OCI-M1 (cell line): ENCODE measurements at places on chromosomes 2 and 18.

DNA sequence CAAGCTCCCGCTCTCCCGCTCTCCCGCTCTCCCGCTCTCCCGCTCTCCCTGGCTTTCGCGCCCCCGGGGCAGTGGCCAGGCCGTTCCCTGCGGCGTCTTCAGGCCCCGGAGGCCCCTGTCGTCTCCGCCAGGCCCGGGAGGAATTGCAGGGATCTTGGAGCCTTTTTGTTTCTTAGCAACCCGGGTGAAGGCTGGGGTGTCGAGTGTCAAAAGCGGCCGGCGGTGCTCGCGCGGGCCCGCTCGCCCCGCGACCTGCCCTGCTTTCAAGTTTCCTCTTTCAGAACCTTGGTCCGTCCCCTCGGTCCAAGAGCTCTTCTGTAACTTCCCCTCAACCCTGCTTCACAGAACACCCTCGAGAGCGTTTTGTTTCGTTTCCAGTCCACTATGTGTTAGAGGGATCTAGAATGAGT is 1.4 kb downstream of the RNF138 start:
- peak; percentile 86 for DNase-seq

DNA sequence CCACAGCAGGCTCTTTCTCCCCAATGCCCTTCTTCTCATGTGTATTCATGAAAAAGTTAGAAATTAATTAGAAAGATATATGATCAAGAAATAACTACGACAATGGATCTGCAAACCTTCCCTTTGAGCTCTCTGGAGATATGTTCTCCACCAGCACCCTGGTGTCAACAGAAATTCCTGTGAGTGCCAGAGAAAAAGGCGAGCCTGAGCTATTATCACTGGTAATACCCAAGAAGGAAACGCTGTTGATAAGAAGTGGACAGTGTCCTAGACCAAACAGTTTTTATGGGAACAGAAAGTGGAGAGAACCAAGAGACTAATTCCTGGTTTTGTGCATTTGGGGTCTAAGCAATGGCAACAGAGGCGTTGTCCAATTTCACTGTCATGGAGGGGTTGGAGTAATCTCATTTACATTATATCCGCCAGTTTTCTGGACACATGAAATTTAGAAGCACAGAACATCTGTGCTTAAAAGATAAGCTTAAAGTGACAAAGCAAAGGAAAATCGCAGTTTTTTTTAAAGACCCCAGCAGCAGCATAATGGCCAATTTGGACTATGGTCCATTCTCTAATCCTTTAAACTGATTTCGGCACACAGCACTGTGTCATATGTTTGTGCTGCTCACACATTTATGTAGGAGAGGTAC is 47.2 kb upstream of the CDC42EP3 start:
- peak; percentile 90 for DNase-seq

DNA sequence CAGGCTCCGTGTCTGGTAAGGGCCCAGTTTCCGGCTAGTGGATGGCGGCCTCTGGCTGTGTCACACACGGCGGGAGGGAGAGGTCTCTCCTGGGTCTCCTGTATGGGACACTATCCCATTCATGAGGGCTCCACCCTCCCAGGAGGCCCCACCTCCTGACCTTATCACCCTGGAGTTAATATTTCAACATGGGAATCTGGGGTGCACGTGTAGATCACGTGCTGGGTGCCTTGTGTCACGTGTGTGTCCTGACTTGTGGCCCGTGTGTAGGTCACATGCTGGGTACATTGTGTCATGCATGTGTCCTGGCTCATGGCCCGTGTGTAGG is 9.9 kb downstream of the NEU4 start:
- DNase-seq: no peak

GRCh38 chr2:88252111-88252510 is 82.0 kb downstream of the THNSL2 start:
- no peak for DNase-seq

- peak; percentile 14 for DNase-seq
These were observed 141.7 kb downstream of the OTX1 start for GRCh38 chr2:63192169-63192888.
